ENCODE measurements at places on chromosomes 4 and X. TPM values are rescaled to one million over a fixed set of nuclear protein-coding genes. Genes with fewer than 3 reads are reported as not detected.

DNA sequence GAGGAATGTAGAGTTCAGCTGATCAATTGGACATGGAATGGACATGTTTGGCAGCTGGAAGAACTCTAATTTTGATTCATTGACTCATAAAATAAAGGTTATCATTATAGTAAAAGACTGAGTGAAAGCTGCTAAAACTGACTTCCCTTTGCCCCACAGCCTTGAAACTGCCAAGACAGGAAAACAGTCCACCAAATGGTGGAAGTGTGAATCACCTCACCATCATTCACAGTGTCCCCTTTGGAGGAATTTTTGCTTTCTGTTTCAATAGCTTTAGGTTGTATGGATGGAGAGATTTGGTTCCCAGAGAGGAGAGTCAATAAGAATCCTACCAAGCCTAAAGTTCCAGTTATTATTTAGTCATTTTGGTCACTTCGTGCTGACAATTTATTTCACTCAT is 20.8 kb upstream of the FREM3 start:
- no peak for DNase-seq

- DNase-seq = no peak
Measured at GRCh38 chrX:50469206-50469605, 1.4 kb downstream of the DGKK start.

CPLX1 gene
- polyA plus RNA-seq = 0.19 TPM

GAGE10 gene
- not detected for polyA plus RNA-seq

MAGED4B gene
- polyA plus RNA-seq = 24.7 TPM

- no peak for DNase-seq
Measured at GRCh38 chrX:119375561-119375960, 23.6 kb upstream of the SLC25A43 start.

DNA sequence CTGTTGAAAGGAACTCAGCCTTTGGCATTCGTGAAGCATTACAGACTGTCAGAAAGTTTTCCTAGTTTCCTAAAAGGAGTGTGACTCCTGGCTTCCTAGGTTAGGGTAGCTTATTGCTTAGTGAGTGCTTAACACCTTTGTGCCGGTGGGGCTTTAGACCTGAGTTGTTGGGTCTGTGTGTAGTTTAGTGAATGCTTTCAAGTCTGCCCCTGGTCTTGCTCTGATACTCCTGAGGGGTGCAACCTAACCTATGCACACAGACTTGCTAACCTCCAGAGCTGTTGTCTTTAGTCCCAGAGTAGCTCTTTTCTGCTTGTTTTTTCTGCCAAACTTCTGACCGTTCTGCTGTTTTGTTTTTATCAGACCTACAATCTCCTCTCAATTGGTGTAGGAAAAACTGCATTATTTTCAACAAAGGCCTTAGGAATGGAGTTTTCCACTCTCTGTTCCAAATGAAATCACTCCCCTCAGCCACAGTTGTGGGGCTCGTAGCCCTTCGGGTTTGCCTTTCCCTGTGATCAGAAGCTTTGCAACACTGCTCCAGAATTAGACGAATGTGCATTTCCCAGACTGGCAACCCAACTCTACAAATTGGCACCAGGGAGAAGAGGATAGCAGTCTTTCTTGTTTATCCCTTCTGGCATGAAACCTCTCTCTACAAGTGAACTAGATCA is 1399.1 kb upstream of the PCDH7 start:
- DNase-seq = no peak

RPS6KA6 gene
- 4.8 TPM for polyA plus RNA-seq

CFAP99 gene
- not detected for polyA plus RNA-seq

GRCh38 chr4:145769450-145770037 is 89.6 kb downstream of the C4orf51 start:
- DNase-seq = no peak

TEC gene
- polyA plus RNA-seq = 0.75 TPM

ELF4 gene
- polyA plus RNA-seq = 10.0 TPM

CCKAR gene
- polyA plus RNA-seq = not detected

- DNase-seq = no peak
Measured at GRCh38 chr4:161496-162284, 37.4 kb downstream of the ZNF718 start.

DNA sequence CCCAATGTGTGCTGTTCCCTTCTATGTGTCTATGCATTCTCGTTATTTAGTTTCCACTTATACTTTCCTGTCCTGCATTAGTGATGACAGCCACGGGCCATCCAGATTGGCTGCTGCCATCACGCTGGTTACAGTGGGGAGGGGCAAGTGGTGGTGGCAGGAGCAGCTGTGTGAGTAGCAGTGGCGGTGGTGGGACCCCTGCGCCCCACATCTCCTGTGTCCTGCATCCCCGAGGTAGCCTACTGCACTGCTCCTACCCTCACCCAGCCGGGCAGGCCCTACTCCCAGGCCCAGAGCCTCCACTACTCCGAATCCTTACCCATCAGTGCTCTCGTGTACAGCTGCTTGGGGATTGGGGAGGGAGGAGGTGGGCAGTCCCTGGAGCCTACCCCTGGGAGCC is 798.7 kb upstream of the AGA start:
- DNase-seq = no peak

CLIC2 gene
- polyA plus RNA-seq = 3.5 TPM

DNA sequence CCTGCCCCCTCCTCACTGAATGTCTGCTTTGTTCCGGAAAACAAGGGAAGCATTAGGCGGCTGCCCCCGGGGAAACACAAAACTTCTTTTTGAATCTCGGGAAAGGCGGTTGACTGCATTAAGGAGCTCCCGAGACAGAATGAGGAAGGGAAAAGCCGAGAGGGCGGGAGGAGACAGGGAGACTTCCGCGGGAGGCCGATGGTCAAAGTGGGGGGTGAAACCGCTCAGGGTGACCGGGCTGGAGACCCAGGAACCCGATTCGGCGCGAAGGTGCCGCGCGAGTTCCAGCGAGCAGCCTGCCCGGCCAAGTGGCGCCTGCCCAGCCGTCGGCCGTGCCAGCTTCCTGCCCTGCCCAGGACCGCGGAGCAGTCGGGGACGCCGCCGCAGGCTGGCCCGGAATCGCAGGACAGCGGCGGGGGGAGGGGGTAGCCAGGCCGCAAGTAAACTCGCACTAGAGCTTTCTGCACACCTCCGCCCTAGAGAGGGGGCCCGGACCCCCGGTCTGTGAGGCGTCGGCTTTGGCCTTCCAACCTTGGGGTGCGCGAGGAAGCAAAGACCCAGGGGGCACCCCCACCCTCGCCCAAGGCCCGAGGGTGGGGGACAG is 55.1 kb upstream of the BCOR start:
- no peak for DNase-seq

EPHA5 gene
- polyA plus RNA-seq = 0.24 TPM

DNA sequence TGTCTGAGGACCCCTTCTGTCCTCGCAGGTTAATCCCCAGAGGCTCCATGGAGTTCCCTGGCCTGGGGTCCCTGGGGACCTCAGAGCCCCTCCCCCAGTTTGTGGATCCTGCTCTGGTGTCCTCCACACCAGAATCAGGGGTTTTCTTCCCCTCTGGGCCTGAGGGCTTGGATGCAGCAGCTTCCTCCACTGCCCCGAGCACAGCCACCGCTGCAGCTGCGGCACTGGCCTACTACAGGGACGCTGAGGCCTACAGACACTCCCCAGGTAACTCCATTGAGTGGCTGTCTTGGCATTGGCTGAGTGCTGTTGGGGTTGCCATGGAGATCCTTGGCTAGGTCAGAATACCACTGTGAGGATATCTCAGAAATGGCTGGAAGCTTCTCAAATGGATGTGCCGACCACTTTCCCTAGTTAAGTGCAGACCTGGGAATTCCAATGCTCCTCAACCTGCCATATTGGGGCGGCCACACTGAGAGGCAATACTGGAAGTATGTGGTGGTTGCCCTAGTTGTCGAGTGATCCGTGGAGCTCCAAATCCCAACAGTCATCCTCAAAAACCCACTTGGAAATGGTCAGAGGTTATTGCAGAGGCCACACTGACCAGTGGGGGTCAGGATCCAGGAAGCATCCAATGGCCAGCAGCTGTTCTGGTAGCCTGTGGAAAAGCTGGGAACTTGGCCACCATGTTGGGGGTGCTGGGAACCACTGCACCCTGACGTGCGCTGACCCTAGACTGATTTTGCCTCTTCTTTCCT is 4.9 kb downstream of the GATA1 start:
- no peak for DNase-seq

DNA sequence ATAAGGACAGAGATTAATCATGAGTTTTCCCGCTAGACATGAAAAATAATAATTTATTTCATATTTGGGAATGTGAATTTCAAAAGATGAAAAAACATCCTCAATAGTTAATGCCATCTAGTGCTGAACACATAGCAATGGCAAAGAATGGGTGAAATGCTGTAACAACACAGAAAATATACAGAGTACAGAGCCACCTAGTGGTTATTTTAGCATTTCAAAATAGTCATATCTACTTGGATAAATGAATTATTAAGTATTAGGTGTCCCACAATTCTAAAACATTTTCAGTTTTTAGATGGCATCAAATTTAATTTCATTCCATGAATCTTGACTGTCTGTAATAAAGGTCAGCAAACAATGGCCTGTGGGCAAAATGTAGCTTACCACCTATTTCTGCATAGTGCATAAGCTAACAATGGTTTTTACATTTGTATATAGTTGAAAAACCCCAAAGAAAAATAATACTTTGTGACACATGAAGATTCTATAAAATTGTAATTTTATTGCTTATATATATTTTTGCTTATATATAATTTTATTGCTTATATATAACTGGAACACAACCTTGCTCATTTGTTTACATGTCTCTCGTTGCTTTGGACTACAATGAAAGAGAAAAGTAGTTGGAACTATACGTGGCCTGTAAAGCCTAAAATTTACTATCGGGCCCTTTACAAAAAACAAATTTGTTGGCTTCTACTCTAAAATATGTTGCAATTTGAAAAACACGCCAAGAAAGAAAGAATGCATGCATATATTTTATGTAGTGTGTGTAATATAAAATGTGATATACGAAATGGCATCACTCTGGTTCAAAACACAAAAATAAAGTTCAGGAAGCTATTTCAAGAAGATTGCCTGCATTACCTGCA is 99.1 kb upstream of the FAM47C start:
- no peak for DNase-seq

DNA sequence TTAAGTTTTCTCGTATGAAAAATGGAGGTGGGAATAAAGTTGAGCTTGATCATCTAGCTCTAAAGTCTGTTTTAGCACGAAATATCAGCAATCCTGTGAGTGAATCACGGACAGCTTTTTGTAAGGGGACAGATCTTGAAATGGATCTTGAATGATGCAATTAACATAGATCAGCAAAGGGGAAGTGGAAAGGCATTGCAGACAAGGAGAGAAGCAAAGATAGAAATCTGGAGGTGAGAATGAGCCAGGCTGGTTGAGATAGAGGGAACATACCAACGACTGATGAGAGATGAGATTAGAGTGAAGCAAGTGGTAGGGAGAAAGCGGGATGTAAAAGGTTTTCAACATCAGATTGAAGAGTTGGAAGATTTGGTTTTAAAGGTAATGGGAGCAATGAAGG is 4.6 kb upstream of the DGKK start:
- no peak for DNase-seq

DNA sequence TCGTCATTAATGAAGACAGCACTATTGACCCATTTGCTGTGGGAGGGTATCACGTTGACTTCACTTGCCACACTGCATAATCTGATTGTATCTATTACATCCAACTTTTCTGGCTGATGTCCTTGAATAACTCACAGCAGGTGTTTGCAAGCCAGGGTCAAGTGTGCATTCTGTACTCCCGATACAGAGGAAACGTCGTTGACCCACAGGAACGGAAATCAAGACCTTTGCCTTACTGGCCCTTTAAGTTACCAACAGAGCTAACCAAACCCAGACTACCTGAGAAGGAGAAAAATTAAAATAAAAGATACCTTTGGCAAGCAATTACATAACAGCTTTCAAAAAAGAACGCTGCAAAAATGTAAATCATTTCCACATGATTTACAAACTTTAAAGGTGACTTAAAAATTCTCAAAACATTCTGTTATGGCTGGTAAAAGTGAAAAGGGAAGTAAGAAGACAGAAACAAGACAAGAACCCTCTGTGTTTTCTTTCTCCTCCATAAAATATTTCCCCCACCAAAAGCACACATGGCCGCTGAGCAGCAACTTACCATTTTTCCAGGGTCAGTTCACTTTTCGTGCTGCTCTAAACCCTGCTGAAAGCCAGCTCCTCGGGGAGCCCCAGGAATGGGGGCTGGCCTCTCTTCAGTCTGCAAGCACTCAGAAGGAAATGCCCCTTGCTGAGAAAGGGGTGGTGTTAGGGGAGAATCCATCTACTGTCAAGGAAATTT is 6.5 kb upstream of the SHISA3 start:
- DNase-seq = no peak

- DNase-seq = no peak
Measured at GRCh38 chr4:184826691-184827270, 1.0 kb upstream of the ACSL1 start.

- DNase-seq = peak; percentile 74
Measured at GRCh38 chrX:136028383-136028984, 43.2 kb downstream of the SLC9A6 start.

Data from muscle of back (tissue), 13 donors.